ENCODE measurements at places on chromosomes 12 and 14.

DNA sequence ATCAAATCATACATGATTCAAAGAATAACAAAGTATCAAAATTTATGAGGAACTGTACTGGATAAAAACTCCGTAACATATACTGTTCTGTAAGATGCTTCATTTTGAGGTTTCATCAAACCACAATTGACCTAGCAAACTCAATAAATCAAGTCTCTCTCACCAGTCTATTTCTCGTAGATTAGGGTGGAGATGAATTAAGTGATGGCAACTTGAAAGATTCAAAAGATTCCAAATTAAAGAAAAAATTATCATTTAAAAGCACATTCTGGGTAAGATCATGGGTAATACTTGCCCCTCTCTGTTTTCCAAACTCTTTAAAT lies 74.4 kb downstream of the PAPLN start:
- DNase-seq = no peak

DNA sequence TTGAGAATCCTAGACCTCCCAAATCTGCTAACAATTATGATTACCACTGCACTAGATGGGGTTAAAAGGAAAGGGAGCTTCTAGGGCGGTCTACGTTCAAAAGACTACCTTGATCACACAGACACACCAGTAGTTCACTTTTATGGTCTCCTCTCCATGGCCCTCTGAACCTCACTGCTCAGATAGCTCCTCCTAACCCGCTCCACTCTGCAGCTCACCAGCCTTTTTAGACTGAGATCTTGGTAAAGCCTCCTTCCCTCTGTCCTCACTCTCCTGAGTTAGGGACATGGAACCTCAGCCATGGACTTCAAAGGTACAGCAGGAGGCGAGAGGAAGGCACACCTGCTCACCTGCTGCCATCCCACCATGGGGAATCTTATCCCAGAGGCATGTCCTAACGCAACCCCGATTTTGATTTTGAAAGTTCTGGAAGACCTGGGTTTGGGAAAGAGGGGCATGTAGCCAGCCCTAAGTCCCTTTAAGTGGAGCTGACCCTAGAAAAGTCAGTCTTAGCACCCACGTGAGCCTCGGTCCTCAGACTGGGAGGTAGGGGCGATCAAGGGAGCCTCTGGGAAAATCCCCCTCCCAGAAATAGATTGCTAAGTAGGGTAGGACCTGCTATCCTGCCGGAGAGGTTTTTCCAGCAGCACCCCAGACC lies 1.3 kb downstream of the ZNF219 start:
- DNase-seq = no peak

- no peak for DNase-seq
These were observed 80.4 kb downstream of the LIN7A start for GRCh38 chr12:80857311-80857710.

DNA sequence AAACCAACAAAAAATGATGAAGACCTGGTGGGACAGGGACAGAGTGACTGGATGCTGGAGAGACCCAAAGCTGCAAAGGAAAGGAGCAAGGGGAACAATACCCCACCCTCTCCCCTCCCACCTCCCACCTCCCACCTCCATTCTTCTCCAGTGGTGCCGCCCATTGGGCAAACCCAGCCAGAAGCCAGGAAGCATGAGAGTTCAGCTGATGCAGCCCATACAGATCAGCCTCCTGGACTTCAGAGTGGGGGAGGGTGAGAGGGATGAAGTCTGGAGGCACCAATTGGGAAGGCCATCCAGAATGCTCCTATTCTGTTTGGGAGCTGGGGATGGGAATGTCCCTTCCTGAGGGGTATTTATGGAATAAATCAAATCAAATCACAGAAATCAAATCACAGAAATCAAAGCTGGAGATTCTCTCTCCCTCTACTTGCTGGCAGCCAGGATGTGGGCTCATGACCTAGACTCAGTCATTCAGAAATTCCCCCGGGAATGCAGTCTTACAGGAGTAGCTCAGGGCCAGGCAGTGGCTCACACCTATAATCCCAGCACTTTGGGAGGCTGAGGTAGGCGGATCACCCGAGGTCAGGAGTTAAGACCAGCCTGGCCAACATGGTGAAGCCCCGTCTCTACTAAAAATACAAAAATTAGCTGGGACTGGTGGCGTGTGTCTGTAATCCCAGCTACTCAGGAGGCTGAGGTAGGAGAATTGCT lies 31.1 kb downstream of the IRF2BPL start:
- no peak for DNase-seq

- peak; percentile 89 for DNase-seq
These were observed 268.8 kb downstream of the ADGRD1 start for GRCh38 chr12:131222329-131223139.

GRCh38 chr12:72995616-72996015 lies 723.4 kb downstream of the TRHDE start:
- DNase-seq = no peak

GRCh38 chr12:87311206-87311605 lies 718.0 kb downstream of the C12orf50 start:
- DNase-seq = peak; percentile 22

DNA sequence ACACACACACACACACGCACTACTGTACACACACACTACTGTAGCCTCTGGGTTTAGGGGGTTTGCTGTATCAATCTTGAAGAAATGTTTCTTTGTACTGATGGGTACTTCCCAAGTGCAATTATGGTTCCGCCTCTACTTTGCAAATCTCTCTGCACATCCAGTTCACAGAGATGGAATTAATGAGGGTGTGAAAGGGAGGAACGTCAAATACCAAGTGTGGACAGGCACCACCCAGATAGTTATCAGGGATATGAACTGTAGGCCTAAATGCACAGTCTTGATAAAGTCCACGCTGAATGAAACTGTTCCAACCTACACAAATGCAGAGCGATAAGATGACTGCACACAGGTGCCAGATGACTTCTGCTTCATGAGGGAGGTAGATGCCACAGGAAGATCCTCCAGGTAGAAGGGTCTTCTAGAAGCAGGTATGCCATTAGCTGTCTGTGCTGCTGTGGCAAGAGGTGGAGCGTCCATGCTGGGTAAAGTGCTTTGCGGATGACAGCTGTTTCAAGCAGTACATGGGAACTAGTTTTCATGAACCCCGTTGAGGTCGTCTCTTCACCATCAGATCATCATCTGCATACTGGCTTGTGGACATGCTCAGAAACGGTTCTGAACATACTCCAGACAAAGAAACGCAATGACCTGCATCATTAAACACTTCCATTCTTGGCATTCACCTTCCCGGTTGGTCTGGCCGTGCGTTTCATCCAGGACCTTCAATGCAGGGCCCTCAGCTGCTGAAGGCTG lies 314.3 kb upstream of the RTL1 start:
- no peak for DNase-seq

GRCh38 chr14:96949594-96949993 lies 152.4 kb downstream of the VRK1 start:
- DNase-seq = no peak

GRCh38 chr14:72023128-72024042 lies 91.2 kb downstream of the RGS6 start:
- peak; percentile 10 for DNase-seq

GRCh38 chr12:124363353-124363965 lies 68.6 kb downstream of the RFLNA start:
- no peak for DNase-seq

- DNase-seq = no peak
These were observed 26.0 kb downstream of the ADIPOR2 start for GRCh38 chr12:1716911-1717310.

- DNase-seq = no peak
These were observed 25.6 kb downstream of the VPS37B start for GRCh38 chr12:122870163-122870842.

DNA sequence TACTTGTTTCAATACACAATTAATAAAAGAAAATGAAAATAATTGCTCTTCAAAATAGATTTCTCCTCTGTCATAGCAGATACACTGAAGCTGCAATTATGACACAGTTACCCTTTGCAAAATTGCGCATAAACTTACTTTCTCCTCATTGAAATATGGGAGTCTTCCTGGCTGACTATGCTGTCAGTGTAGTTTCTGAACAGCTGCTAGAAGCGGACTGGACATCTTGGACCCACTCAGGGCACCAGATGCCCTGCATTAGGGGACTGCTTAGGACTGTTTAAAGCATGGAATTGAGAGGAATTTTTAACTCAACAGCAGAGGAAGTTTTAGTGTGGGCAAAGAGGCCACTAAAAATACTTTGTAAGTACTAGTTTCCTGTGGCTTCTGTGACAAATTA lies 454.9 kb downstream of the ATP23 start:
- no peak for DNase-seq

DNA sequence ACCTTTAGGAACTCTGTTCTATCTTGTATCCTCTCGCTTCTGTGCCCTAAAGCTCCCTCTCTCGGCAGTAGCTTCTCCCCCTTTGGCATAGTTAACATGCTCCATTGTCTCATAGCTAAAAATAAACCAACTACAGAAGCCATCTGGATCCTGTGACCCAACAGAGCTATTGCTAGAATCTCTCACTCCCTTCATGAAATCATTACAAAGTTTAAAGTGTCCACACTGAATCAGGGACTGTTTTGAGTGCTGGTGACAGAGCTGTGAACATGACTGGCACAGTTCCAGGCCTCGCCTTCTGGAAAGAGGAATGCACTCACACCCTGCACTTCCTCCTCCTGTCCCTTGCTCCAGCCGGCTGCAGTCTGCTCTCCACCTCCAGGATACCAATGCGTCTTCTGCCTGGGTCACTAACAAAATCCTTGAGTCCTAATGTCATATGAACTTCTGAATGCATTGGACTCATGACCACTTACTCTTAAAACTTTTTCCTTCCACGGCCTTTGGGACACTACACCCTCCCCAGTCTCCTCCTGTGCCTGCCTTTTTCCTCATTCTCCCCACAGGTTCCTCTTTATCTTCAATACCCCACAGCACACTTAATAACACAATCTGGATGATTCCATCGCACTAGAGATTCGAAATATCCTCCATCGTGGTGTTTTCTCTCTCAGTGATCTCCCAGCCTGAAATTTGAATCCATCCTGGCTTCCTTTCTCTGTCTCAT lies 13.2 kb downstream of the PLBD1 start:
- peak; percentile 70 for DNase-seq

- DNase-seq = no peak
These were observed 350.6 kb downstream of the CACNA1C start for GRCh38 chr12:2403221-2403976.
